ENCODE measurements at places on chromosomes 6 and 20.

DNA sequence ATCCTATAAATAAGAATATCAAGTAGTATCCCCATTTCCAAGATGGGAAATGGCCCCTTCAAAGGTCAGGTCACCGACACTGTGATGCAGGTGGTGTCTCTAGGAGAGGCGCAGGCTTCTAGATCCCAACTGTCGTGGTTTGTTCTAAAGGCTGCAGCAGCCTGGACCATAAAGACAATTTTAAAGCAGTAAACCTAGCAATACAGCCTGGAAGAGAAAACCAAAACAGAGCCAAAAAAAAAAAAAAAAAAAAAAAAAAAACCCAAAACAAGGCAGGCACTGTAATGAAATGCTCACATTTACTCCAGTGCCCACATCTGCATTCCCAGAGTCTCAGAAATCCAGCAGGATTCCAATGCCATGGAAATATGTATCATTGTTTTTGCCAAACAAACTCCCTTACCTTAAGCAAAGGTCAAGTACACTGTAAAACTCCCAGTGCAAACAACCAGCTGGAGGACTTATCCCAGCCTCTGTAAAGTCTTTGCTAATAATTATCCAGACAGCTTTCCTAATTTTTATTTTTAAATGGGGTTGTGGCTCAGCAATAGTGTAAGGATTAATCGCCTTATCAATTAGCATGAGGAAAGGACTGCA lies 98.2 kb downstream of the PSMG4 start:
- no peak for DNase-seq

- no peak for DNase-seq
Observed at GRCh38 chr20:39146394-39146793, 184.2 kb downstream of the DHX35 start.

- no peak for DNase-seq
Observed at GRCh38 chr6:81307651-81308214, 444.7 kb downstream of the TENT5A start.

- no peak for DNase-seq
Observed at GRCh38 chr20:32316667-32317066, 39.2 kb downstream of the KIF3B start.

DNA sequence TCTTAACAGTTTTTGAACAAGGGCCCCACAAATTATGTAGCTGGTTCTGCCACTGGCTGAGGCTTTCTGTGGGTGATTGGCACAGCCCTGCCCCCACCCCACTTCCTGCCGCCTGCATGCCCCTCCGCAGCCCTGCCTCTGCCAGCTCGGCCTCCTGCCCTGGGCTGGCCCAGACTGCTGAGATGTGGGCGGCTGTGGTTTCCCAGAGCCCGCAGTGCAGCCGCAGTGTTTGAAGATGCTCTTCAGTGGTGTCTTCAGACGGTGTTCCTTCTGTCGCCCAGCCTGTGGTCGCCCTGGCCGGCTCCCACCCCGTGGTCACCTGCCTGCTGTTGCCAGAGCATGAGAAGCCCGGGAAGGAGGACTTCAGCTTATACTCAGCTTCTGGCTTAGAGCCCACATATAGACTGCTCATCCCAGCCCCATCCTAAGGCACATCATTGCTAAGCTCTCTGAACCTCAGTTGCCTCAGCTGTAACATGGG lies 154.3 kb downstream of the VEGFA start:
- DNase-seq = no peak
